ENCODE measurements at places on chromosomes 5 and 9. TPM values are rescaled to one million over a fixed set of nuclear protein-coding genes. Genes with fewer than 3 reads are reported as not detected.

CDHR2 gene
- 0.08 TPM for polyA plus RNA-seq

GFPT2 gene
- polyA plus RNA-seq = 1.9 TPM

TMEM252 gene
- not detected for polyA plus RNA-seq

SLC6A3 gene
- 0.11 TPM for polyA plus RNA-seq

GPRIN1 gene
- 0.72 TPM for polyA plus RNA-seq

IL5 gene
- polyA plus RNA-seq = not detected

INSL6 gene
- polyA plus RNA-seq = not detected

ZNF483 gene
- polyA plus RNA-seq = 0.09 TPM

FRMD3 gene
- polyA plus RNA-seq = 0.20 TPM

SAXO1 gene
- not detected for polyA plus RNA-seq

FBLL1 gene
- polyA plus RNA-seq = 0.09 TPM

VLDLR gene
- polyA plus RNA-seq = 13.4 TPM

SNCB gene
- polyA plus RNA-seq = not detected

POU5F2 gene
- polyA plus RNA-seq = 0.01 TPM

Data from esophagus (tissue), 2 donors.